Stimulated activated CD8-positive, alpha-beta memory T cell treated with anti-CD3 and anti-CD28 coated beads, Interleukin-2, amount 100 ng/mL, for 1 hour (primary cell): ENCODE measurements at places on chromosomes 12 and 14.

- DNase-seq = no peak
Measured at GRCh38 chr14:72366619-72367018, 434.4 kb downstream of the RGS6 start.

DNA sequence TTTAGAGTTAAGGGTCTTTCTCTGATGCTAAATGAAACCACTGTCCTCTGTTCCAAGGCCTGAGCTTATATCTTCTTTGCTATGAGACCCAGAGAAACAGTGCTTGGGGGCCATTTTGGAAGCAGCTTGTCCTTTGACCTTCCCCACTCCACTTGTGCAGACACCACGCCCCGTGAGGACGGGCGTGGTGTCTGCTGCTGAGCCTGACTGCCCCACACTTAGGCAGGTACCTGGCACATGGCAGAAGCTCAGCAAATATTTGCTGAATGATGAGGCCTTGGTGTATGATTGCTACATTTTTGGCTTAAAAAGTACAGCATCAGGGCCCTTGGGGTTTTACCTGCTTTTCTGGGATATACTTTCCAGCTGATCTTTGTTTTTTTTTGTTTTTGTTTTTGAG, 69.9 kb downstream of the RASSF3 start:
- no peak for DNase-seq

GRCh38 chr12:91178781-91179180, 3.8 kb downstream of the DCN start:
- no peak for DNase-seq

- no peak for DNase-seq
Measured at GRCh38 chr12:40058721-40059190, 47.1 kb downstream of the SLC2A13 start.

GRCh38 chr12:69149270-69149669, 90.1 kb upstream of the CPSF6 start:
- DNase-seq = no peak

DNA sequence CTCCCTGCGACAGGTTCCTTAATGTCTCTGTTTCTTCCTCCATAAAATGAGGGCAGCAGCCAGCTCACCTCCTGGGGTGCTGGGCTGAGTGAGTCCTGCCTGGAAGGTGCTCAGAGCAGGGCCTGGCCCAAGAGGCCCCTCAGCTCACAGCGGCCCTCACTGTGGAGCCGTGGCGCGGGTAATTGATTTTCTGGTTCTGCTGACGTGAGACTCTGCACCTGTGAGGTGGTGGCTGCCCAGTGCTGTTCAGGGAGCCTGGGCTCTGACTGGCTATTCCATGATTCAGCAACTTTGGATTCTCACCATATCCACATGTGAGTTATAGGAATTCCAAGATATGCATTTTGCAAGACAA, 266.6 kb downstream of the ADGRD1 start:
- no peak for DNase-seq

- no peak for DNase-seq
Measured at GRCh38 chr12:106171117-106171750, 32.5 kb upstream of the NUAK1 start.

- DNase-seq = no peak
Measured at GRCh38 chr12:38424436-38424835, 107.9 kb downstream of the ALG10B start.

- DNase-seq = no peak
Measured at GRCh38 chr14:100589071-100589759, 2.0 kb upstream of the BEGAIN start.

- DNase-seq = no peak
Measured at GRCh38 chr12:115570069-115570777, 707.3 kb downstream of the MED13L start.

DNA sequence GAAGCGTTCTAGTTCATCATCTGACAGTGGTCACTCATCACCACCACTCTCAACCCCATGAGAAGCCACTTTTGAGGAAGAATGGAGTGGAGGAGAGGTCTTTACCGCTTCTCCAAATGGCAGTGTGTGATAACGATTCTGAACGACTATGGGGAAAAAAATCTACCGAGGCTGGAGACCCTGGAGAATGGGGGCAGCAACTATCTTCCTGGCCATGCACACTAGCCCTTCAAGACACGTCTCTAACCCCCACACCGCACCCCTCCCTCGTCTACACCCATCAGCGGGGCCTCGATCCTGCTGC, 365 bp downstream of the ING4 start:
- DNase-seq = no peak

- DNase-seq = no peak
Measured at GRCh38 chr14:78005325-78005724, 164.8 kb upstream of the NRXN3 start.

- no peak for DNase-seq
Measured at GRCh38 chr14:61511558-61511948, 183.8 kb upstream of the HIF1A start.

DNA sequence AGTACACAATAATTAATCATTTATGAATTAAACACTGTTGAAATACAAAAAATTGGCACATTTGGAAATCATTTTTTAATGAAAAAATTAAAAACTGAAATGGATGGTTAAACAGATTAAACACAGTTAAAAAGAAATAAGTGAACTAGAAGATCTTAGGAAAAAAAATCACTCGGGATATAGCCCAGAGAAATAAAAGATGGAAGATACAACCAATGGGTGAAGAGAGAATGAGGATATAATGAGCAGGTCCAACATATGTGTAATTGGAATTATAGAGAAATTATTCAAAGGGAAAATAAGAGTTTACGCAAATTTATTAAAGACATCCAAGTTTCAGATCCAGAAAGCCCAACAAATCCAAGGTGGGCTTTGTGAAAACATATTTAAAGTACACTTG, 6.1 kb downstream of the GPR137C start:
- no peak for DNase-seq

DNA sequence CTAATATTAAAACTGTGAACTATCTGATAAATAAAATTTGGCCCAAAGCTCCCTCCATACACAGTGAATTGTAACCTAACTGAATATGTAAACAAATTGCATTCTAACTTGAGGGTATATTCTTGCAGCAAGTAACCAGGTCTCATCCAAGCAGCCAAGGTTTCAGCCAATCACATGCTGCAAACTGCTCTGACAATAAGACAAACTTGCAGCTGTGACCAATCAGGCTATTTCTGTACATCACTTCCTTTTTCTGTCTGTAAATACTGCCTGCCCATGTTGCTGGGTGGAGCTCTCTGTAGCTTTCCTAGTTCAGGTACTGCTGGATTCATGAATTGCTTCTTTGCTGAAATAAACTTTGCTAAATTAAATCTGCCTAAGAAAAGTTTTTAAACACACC, 499.0 kb downstream of the GALC start:
- DNase-seq = no peak

- DNase-seq = no peak
Measured at GRCh38 chr12:113221997-113222729, 899 bp downstream of the TPCN1 start.

GRCh38 chr14:97407701-97408407, 610.7 kb downstream of the VRK1 start:
- no peak for DNase-seq

DNA sequence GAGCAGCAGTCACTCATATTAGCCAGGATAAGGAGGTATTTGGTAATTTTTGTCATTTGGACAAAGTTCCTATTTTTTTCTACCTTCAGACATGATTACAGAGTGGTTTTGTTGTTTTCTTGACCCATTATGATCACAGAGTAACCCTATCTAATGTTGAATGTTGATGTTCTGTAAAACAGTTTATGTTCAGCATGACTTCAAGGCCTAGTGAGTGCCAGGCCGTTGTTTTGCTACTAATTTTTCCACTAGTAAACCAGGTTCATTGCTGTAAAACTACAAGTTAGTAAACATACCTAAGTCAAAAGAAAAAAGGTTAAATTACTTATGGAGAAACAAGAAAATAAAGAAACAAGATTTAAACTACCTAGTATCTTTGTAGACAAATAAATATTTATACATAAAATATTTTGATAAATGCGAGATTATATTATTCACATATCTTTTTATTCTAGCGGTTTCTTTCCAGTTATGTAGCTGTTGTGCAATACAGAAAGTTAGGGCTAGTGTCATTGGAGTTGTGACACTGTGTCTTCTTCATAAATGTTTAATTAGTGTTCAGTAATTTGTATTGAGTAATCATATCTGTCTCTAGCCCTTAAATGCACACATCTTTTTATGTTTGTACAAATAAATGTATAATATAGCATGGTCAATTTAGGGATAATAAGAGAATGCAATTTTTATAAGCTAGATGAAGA, 16.5 kb downstream of the ETNK1 start:
- no peak for DNase-seq

DNA sequence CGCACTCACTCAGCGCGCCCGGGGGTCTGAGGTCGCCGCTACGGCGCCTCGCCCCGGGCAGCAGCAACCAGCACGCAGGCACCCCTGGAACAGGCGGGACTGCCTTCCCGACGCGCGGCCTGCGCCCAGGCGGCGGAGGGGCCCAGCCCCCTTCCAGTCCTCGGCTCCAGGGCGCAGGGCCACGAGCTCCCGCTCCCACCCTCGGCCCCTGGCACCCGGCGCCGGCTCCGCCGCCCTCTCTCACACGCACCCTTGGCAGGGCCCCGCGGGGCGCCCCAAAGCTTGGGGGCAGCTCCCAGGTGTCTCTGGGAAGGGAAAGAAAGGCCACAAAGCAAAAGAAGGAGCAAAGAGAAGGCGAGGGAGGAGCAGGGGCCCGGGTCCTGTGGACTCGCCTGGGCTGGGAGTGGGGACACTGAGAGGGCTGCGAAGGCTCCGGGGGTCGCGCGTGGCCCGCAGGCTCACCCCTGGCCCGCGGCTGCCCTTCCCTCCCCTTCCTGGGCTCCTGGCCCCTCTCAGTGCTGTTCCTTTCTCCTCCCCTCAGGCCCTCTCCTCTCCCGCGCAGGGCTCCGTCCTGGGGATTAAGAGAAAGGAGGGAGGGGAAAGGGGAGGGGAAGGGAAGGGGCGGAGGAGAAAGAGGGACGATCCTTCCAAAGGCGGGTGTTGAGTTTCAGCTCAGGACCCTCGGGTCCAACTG, 907 bp upstream of the EFS start:
- no peak for DNase-seq

GRCh38 chr12:24945039-24945438, 3.9 kb downstream of the BCAT1 start:
- no peak for DNase-seq
